ENCODE measurements at places on chromosomes 5 and 9.

- no peak for DNase-seq
Observed at GRCh38 chr5:36373527-36374086, 71.9 kb upstream of the RANBP3L start.

DNA sequence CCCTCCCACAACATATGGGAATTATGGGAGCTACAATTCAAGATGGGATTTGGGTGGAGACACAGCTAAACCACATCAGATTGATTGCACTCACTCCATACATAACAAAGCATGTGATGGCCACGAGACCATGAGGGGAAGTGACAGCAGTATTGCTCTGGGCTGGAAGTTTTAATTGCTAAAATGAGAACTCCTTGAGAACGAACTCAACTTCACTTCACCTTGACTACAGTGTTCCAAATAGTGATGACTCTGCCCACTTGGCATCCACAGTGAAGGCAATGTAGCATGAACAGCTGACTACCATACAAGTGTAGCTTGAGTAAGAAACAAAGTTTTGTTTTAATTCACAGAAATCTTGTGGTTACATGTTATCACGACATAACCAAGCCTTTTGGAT lies 739 bp upstream of the SPINK7 start:
- no peak for DNase-seq

GRCh38 chr9:132094314-132094791 lies 14.7 kb upstream of the MED27 start:
- DNase-seq: peak; percentile 33

DNA sequence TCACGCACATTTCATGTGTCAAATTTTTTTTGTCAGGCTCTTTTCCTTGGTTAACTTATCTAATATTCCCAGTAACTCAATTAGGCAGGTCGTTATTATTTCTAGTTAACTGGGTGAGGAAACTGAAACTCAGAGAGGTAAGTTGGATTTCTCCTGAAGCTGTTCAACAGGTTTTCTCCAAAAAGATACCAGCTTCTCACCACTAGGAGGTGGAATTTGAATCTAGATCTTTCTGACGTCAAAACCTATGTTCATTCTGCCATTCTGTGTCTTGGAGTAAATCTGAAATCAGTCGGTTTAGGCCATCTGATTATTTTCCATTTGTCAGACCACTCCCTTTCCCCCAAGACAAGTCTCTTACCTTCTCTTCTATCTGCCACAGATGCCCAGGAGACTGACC lies 572.9 kb downstream of the ACTL7B start:
- DNase-seq: peak; percentile 67

DNA sequence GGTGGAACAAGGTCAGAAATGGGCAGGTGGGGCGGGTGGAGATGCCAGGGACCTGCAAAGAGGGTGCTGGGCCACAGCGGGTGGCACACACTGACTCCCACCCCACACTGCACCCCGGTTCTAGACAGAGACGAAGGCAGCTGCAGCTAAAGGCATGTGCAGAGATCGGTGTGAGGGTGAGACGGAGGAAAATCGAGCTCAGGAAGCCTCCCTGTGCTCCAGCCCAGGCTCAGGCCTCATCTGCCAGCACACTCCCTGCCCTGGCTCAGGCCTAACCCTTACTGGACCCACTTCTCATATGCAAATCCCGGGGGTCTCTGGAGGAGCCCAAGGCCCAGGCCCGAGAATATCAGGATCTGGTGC lies 130.8 kb upstream of the PPP1R26 start:
- DNase-seq: no peak

DNA sequence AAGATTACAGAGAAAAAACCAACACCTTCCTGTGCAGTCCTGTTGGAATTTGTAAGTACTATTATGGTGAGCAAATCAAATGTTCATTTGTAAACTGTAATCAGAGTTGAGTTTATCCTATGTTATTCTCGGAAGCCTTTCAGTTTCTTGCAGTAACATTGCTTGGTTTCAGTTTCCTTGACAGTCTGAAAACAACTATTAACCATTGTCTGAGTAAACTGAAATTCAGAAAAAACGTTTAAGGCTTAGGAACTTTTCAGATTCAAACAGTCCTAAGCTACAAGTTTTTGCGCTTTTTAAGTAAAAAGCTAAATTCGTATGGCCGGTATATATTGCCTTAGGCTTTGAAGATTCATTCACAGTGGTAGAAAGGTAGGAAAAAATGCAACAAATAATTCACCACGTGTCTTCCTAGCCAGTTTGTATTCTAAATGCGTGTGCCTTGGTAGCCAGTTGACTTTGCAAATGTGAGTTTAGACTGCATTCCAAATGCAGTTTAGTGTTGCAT lies 2.5 kb downstream of the GPBP1 start:
- no peak for DNase-seq

GRCh38 chr5:1878050-1878849 lies 4.5 kb downstream of the IRX4 start:
- no peak for DNase-seq

DNA sequence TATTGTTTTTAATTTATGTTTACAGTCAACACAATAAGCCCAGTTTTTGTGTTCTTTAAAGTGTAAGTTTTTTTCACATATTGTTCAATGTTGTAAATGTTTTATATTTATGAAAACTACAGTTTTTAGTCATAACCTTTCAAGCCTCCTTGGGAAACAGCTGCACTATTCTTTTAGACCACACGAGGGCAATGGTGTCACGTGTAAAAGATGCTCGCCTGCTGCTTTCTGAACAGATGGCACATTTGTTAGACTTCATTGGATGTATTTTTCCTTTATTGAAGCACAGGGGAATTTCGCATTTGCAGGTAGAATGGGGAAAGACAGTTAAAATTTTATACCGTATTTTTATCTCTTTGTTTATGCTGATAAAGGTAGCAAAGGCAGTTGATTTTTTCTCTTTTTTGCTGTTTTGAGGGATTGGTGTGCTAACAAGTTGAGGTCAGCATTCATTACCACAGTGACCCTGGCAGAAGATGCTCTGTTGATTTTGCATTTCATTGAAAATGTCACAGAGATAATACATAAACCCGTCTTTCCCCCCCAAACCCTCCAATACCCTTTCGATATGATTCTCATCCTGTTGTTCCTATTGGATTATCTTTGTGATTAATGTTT lies 59.0 kb downstream of the MAT2B start:
- DNase-seq: peak; percentile 86

GRCh38 chr5:143174714-143175398 lies 228.6 kb downstream of the NR3C1 start:
- DNase-seq: no peak

DNA sequence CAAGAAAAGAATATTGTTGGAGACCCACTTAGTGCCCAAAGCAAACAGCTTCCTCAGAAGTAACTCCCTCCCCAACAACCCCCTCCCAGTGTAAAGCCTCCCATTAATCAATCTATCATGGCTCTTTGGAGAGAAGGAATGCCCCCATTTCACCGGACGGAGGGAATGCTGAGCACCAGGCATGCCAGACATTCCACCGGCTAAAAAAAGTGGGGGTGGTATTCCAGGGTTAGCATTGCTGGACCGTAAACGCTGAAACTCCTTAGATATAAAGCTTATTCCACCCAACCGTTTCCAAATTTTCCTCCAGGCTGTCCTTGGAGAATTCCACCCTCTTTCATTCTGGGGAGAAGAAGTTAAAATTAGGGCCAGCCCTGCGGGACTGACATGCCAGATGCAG lies 363 bp upstream of the MAMDC2 start:
- no peak for DNase-seq

DNA sequence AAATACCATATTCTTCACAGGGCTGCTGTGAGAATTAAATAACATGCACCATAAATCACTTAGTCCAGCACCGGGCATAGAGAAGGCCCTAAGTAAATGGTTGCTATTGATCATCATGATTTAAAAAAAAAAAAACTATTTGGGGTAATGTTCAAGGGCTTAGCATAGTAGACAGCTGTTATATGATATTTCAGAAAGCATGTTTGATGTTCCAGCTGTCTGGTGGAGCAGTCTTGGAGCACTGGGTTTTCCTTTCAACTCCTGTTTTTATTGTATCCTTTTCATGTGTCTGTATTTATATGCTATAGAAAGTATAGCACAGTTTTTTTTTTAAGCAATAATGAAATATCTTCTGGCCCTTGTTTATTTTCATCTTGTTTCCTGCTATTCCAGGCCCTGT lies 28.0 kb upstream of the TOMM5 start:
- no peak for DNase-seq

DNA sequence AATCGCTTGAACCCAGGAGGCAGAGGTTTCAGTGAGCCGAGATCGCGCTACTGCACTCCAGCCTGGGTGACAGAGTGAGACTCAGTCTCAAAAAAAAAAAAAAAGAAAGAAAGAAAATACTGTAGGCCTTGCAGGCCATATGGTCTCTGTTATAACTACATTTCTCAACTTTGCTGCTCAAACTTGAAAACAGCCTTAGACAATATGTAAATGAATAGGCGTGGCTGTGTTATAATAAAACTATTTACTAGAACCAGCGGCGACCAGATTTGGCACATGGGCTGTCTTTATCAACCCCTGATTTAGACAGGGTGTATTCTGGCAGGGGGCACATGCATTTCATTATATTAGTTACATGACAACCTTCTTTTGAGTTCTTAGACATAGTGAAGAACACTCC lies 130.0 kb downstream of the C9orf152 start:
- DNase-seq: no peak

DNA sequence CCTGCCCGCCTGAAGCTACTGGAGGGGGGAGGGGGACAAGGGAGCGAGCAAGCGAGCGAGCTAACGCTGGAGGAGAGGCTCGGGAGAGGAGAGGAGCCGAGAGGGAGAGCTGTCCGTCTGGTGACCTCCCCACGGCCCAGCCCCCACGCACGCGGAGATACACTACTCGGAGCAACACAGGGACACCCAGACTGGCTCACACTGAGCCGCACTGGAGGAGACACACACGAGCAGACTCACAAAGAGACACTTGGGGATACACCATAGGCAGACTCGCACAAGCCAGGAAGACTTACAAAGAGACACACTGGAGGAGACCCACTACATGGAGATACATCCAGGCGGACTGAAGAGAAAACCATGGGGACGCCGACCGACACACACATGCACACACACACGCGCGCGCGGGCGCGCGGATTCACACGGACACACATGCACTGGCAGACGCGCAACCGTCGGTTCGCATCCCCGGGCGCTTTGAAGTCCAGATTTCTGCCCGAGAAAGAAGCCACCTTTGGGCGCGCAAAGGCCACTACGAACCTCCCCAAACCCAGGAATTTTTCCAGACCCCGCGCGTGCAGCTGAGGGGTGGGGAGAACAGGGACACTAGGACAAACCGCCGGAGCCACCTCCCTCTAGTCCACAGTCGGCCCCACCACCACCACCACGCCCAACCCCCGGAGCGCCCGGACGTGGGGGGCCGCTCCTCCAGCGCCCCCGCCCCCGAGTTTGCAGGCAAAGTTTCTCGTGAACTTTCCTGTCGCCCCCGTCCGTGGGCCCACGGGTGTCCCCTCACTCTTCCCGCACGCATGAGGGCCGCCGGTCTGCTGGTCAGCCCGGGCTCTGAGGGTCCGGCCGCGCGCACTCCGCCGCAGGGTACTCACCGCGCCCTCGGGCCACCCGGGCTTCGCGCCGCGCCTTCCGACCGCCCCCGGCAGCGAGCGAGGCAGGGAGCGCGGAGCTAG lies 571 bp downstream of the CNTFR start:
- no peak for DNase-seq

DNA sequence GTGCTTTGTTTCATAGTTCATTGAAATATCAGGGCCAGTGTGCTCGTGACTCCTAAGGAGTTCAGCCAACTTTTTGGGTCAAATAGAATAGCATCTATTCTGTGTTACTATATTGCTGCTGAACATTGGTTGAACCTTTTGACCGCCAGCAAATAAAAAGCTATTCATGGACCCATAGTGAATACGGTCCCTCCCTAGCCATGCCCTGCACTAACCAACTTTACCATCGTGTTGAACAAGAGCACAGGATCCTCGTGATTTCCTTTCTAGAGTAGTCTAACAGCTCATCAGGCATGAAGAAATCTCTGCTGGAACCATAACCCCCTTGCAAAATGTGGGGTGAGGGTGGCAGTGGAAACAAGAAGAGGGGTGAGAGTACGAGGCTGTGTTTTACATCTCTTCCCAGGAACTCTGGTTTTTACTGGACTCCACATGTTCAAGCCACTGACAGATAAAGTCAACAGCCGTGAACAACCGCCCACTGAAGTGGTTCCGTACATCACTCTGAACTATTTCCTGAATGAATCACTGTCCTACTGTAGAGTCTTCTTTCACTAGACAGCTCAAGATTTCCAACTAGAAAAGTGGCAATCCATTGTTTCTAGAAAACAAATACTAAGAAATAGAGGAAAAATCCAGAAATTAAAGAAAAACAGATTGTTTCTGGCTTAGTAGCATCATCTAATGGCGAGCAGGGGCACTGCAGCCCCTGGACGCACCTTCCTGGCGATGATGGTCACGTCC lies 70.1 kb upstream of the SPATA31E1 start:
- DNase-seq: peak; percentile 56

DNA sequence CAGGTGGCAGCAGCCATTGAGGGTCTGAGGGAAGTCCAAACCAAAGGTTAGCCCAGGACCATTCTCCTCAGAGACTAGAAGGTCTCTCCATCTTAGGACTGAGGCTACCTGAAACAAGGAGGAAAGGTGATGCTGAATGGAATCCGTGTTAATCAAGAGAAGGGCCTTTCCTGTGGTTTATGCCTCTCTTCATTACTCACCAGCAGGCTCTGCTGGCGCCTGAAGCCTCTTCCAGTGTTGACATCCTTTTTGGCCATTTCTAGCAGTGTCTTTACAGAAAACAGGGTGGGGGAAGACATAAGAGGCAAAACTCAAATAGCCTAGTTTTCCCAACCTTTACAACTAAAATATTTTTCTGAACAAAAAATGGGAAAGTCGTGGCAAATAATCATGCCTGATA lies 98.0 kb downstream of the ENC1 start:
- no peak for DNase-seq

GRCh38 chr9:20437476-20437875 lies 184.8 kb downstream of the MLLT3 start:
- DNase-seq: no peak

DNA sequence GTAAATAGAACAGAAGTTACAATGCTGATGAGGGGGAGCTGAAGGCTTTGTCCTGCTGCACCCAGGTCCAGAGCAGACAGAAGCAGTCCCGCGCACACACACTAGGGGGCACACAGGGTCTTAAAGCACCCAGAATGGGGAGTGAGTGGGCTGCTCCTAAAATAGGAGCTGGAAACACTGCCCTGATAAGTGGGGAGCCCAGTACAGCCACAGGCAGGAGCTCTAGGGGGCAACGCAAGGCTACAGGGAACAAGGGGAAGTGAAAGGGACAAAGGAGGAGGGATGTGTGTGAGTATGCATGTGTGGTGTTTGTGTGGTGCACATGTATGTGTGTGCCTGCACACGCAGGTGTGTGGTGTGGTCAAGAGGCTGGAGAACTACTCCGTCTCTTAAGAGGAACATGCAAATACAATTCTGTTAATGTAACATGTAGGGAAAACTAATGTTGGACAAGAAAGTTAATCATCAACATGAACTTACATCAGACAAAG lies 191.5 kb downstream of the ROR2 start:
- DNase-seq: peak; percentile 70

- DNase-seq: no peak
Observed at GRCh38 chr5:58458743-58459145, 1.1 kb downstream of the PLK2 start.

- DNase-seq: peak; percentile 78
Observed at GRCh38 chr5:162209005-162209605, 141.5 kb downstream of the GABRG2 start.

GRCh38 chr9:129962889-129963703 lies 79.9 kb downstream of the FNBP1 start:
- no peak for DNase-seq

All from Karpas-422 (cell line).